ENCODE measurements at places on chromosomes 1 and 21.

DNA sequence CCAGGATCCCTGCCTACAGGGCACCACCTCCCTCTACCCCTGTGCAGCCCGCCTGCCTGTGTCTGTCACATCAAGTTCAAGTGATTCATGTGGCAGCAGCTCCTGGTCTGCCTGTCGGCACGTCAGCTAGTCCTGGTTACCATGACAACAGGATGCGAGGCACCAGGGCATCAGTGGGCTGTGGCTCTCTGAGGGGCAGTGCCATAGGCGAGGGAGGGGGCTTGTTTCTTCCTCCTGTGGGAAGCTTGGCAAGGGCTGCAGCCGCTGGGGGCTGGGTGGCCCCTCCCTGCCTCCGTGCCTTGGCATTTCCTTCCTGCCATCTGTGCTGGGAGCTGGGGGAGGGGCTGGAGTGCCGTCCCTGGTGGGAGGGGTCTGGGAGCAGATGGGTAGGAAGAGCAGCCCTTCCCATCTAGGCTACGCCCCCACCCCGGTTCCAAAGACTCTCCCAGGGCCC is 43.1 kb downstream of the FOXO6 start:
- no peak for DNase-seq

GRCh38 chr1:220113136-220113695 is 19.3 kb downstream of the IARS2 start:
- no peak for DNase-seq

GRCh38 chr21:14451546-14451945 is 68.6 kb upstream of the HSPA13 start:
- DNase-seq: no peak

GRCh38 chr1:230028602-230029223 is 38.3 kb upstream of the GALNT2 start:
- DNase-seq: no peak

DNA sequence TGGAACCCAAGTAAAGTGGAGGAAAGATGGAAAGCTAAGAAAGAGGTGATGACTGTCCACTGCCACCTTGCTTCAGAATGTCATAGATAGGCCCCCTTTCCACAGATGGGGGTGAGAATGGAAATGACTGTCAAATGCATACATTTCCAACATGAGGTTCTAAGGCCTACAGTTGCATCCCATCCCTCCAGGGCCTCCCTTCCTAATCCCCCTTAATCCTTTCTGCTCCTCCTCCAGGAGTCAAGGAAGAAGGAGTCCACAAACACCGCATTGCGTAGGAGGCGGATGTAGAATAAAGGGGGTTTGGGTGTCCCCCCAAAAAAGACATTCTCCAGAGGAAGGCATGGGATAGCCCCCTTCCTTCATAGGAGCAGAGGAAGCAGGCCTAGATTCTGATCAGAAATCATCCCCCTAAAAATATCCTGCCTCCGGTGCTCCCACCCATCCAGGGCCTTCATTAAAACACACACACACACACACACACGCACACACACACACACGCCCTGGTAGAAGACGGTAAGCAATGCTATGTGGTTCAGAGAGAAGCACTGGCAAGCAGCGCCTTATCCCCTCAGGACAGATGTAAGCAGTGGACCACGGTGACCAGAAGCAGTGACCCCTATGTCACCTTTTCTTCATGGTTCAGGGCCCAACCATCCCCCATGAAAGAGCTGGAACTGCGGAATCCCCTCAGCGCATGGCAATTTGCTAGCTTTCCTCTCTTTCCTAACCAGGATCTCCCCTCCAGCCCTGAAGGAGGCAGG is 2.0 kb downstream of the SV2A start:
- no peak for DNase-seq

GRCh38 chr21:28483301-28484035 is 509.2 kb downstream of the LTN1 start:
- no peak for DNase-seq

GRCh38 chr1:213154056-213154685 is 103.1 kb downstream of the RPS6KC1 start:
- no peak for DNase-seq

DNA sequence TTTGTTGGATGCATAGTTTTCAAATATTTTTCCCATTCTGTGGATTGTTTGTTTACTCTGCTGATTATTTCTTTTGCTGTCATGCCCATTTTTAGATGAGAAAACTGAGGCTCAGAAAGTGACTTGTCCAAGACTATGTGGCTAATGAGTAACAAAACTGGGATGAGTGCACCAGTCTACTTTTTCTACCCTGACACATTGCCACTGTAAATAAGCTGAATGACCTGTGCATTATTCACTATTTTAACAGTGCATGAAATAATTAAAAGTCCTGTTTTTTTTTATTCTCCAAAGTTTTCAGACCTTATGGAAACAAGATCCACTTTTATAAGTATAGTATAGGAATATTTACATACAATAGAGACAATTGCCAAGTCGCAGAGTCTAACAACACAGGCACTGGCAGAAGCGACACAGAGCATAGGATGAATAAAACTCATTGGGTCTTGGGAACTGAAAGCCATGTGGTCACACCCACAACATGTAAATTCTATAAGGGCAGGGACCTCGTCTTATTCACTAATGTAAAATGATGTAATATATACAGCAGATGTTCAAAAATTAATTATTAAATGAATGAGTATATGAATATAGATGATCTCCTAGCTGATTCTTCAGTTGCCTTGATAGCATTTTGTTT is 45.2 kb downstream of the HLX start:
- no peak for DNase-seq

DNA sequence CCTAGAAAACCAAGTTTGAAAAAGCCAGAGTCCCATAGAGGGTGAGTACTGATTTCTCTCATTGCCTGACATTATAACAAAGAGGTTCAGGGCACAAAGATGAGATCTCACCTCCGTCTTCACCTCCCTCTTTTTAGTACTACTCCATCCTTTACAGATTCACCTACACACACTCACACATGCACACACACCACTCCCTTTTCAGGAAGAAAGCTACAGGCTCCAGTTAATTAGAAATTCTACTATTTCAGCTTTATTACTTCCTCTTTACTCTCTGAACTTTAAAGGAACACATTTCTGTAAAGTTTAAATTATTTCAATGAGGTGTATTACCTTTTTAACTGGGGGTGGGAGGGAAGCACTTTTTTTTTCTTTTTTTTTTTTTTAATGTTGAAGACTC is 59.6 kb upstream of the PRDX6 start:
- no peak for DNase-seq

DNA sequence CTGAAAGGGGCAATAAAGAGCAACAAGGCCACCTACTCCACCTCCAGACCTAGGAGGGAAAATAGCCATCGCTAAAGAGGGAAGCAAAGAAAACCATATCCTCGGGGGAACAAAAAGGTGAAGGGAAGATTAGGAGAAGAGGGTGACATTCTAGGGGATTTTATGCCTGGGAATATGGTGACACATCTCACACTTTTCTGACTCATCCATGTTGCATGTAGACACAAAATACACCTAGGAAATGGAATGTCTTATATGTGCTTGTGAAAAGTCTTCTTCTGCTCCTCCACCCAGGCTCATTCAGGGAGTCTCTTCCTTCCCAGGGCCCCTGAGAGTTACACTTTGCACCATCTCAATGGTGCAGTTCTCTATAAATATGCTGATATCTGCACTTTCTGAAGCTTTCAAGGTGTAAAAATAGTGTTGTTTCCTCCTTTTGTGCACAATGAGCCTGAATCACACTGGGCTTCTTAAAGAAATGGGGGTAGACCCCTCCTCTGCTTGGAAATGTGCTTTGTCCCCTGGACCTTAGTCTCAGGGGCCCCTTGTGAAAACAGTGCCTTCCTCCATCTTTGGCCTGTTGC is 195.9 kb downstream of the CYYR1 start:
- DNase-seq: no peak

DNA sequence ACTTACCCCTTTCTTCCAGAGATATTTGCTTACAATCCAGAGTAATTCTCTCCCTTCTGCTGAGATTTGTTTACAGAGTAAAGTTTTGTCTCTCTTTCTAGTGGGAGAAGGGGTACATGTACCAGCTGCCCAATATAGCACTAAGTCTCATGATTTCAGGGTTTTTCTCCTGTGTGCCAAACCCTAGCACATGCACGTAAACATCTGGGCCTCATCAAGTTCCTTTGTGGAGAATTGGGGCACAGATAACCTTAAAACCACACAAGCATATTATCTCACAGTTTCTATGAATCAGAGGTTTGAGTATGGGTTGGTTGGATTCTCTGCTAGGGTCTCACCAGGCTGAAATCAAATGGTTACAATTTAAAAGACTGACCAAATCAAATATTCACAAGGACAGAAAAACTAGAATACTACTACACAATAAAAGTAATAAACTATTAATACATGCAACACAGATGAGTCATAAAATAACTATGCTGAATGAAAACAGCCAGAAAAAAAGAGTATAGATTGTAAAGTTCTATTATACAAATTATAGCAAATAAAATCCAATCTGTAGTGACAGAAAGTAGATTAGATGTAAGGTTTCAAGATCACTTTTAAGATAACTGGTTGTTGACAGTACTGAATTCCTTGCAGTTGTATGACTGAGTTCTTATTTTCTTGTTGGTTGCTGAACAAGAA is 347.4 kb upstream of the PTBP2 start:
- DNase-seq: no peak

DNA sequence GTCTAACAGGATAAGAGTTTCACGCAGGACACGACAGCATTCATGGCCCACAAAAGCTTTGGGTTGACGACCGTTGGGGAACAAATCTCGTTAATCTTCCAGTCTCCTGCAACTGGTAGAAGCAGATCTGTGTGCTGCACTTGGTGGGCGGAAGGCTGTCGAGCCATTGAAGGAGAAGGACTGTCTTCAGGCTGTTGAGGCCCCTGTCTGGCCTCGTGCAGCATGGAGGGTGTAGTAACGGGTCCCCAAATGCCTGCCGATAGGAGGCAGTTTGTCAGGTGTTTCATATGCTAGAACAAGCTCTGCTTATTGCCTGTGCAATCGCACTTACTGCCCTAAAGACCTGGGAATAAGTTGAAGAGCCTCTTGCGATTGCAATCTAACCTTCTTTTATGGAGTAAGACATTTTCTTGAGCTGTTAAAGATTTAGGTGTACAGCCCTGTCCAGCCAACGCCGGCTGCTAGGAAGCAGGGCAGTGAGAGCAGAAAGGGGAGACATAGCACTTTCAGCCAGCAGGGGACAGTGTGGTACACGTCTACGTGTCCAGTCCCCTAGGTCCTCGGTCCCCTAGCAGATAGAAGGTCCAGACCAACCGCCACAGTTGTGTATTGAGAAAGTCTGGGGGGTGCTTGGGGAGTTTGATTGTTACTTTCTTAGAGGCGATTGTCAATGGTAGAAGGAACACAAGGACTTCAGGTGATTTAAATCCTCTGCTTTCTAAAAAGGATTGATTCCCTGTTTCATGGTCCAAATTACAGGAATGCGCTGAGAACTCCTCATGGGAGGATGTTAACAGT is 102.3 kb upstream of the TMPRSS2 start:
- DNase-seq: no peak

DNA sequence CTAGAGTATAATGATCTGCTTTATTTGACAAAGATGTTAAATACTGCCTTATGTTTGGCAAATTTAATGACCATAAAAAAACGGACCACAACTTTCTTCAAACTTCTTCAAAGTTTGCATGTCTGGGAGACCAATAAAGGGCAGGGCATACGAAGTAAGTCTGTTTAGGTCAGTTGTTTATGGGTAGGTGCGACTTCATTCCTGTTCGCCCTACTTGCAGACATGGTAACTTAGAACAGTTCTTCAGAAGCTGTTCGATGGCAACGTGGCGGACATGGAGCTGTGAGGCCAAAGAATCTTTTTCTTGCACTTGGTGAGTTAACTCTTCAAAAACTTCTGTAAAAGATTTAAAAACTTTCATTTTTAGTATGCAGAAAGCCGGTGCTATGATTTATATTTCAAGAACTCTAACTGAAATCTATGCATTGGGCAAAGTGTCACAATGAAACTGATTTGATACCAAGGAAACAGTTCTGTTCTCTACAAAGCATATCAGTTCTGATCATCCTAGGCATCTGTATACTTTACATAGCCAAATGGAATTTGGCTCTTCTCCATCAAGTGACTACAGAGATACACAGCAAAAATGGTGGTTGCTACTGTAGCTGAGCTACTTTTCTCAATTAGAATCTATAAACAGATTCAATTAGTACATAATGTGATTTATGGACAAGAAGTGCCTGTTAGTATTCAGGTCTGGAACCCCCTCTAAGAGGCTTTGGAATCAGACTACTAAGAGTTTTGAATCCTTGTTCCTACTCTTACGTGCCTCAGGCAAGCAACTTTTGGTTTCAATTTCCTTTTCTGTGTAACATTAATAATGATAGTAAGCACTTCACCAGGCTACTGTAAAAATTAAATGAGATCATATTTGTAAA is 25.7 kb downstream of the C21orf91 start:
- DNase-seq: peak; percentile 28

DNA sequence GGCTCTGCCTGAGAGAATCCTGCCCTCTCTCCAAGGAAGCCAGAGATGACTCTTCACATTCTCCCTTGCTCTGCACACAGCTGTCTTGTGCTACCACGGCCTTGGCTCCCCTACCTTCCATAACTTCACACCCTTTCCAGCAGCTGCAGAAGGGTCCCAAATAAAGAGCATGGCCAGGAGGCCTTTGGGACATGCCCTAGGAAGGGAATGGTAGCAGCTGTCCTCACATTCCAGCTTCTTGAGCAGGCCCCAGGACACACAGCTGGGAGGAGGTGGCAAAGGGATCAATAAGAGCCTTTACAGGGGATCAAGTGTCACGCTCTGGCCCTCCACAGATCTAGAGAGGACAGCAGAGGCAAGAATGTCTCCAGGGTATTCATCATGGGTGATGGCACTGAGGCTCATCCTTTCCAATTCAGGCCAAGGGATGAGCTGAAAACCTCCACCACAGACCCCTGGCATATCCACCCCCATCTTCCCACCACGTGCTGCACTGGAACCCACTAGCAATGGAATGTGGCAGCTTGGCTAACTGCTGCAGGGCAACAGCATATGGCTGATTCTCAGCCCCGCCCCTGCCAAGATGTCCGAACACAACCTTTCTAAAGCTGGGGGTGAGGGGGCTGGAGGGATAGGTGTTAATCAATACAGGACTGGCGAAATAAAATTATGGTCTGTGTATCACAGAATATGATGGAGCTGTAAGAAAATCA is 17.8 kb upstream of the RAB29 start:
- DNase-seq: no peak

Measured in GM04504 (cell line).